Activated T-cell treated with anti-CD3 and anti-CD28 coated beads, Interleukin-2, amount 50 U/mL, for 72 hours (primary cell): ENCODE measurements at places on chromosomes 7 and 10.

DNA sequence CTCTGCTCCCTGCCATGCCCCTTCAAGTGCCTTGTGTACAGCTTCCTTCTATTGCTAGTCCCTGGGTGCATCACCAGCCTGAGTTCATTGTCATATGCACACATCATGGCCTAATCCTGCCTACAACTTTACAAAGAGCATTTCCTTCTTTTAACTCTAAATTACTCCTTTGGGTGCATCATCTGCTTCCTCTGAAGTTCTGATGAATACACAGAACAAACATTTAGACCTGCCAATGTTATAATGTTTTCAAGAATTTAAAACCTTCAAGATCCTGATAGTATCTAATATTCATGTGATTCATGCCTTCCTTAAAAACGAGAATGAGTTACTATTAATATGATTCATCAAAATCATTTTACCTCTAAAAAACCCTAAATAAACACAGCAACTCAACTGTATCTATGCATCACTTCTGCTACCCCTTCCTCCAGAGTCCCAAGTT, 357.1 kb downstream of the MAGI2 start:
- no peak for DNase-seq

- no peak for DNase-seq
Observed at GRCh38 chr10:52011118-52011517, 303.0 kb upstream of the DKK1 start.

- peak; percentile 4 for DNase-seq
Observed at GRCh38 chr7:130560972-130561371, 69.1 kb downstream of the MEST start.

DNA sequence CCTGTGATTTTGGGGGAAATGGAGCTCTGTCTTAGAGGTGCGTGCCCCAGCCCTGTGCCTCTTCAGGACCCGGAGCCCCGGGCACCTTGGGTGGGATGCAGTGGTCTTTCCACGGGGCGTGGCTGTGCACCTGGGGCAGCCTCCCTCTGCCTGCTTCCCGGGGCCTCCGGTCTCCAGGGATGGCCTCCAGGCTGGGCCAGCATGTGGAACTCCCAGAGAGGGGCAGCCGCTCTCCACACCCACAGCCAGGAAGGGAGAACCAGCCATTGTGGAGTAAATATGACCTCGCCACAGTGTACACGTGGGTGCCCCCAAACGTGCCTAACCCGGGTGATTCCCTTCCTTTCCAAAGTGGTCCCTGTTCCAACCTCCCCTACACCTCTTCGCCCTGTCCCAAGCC, 52.6 kb downstream of the JAKMIP3 start:
- DNase-seq = no peak

DNA sequence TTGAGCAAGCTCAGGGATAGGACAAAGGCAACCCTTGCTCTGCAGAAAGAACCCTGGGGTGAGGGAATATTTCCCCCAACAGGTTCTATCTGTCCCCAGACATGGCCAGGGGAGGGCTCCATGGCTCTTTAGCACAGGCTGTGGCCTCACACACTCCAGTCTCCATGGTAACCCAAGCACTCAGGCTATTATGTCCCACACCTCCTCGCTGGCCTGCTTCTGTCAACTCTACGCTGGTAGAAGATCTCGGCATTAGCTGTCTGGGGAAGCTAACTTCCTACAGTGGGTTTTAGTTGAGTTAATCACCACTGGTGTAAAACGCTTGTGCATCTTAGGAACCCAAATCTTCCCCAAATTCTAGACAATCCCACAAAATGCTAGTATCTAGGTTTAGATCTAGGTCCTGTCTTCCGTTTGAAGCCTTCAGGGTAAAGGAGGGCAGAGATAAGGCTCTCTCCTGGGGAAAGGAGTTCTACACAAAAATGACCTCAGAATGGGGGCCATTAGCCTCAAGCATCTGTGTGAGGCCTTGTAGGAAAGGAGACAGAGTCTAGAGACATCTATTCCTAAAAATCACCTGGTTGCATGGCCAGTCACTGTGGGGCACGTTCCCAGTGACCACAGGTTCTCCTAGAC, 36.7 kb upstream of the SLIT1 start:
- no peak for DNase-seq

DNA sequence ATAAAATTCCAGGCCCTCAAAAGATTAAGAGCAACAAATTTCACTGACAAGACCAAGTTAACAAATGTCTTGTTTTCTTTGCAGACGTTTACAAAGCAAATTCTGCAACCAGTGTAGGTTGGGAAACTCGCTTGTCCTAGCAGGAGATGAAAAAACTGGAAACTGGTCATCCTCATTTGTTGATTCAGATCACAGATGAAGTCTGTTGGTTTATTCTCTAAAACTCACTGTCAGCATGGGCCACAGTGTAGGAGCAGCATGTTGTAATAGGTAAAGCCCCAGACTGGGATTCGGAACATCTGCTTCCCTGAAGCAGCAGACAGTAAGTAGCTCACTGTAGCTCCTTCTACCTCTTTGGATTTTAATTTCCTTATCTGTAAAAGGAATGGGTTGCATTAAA, 31.5 kb downstream of the PANK1 start:
- no peak for DNase-seq
